Heart left ventricle (tissue), 16 donors: ENCODE measurements at places on chromosomes 2 and 18. TPM values are rescaled to one million over a fixed set of nuclear protein-coding genes. Genes with fewer than 3 reads are reported as not detected.
A peak's percentile ranks its signal among the peaks of the same experiment; 100 is the strongest.

DNA sequence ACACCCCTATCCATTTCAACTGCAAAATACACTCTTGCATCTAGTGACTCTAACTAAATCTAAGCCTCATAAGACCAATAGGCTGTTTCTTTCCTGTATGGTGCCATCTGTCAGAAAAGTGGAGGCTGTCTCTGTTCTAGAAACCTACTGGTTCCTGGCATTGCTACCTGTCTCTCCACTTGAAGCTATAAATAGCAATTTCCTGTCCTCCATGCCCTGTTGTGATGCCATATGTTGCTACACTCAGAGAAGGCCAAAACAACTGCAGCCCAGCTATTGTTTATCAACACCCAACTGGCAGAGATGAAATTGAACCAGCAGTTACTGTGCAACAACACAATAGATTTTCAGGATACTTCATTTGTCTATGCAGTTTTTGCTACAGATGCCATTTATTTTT, 1355.1 kb upstream of the SLC39A10 start:
- no peak for DNase-seq

DNA sequence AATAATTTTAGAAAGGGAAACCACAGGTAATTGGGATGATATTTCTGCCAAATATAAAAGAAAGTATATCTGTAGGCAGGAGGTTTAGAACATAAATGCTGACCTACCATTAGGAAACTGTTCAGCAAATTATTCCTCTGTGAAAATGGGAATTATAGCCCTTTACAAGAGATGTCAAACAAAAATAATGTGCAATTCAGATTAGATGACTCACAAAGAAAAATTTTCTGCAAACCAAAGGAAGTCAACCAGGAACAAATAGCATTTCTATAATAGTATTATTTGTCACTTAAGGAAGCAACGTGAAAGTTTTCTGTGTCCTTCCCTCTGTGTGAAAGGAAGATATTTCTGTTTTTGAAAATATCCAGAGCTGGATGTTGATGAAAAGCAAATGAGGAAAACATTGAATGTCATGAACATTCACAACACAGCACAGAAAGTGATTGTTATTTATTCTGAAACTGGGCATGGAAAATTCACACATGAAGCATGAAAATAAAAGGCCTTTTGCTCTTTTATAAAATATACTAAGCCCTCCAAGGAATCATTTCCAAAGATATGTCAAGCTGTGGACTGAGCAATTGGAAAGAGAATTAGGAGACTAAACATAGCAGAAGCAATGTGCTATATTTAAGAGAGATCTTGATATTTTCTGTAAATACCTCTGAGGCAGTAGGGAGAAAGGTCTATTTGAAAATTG, 57.9 kb upstream of the SPHKAP start:
- DNase-seq = no peak

IL1R1 gene
- polyA plus RNA-seq = 25.7 TPM

GRCh38 chr18:28794459-28795245, 617.7 kb upstream of the CDH2 start:
- no peak for DNase-seq

GRCh38 chr2:191869781-191870180, 22.9 kb upstream of the CAVIN2 start:
- no peak for DNase-seq

DNA sequence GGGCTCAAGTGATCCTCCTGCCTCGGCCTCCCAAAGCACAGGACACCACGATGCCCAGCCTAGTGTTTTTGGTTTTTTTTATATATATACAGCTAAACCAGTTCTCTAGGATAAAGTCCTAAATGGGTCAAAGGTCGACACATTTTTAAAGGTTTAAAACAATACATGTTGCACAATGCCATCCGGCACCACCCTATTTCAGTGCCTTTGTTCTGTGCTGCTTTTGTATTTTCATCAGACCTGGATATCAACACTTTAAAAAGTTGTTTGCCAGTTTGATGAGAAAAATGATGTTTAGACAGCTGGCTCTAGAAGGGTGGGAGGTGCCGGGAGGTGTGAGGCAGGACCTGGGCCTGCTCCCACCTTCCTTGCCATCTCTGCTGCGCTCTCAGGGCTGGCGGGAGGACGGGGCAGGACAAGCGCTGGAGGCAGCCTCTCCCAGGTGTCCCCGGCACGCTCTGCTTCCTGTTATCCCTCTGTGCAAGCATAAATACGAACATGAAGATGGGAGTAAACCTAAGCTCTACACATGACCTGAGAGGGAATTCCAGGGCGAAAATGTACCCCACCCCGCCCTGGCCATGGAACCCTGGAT, 103.7 kb downstream of the HS6ST1 start:
- DNase-seq = no peak

C2orf66 gene
- polyA plus RNA-seq = not detected

AFF3 gene
- polyA plus RNA-seq = 3.2 TPM

APOB gene
- 2.3 TPM for polyA plus RNA-seq

SP9 gene
- not detected for polyA plus RNA-seq

GCG gene
- not detected for polyA plus RNA-seq

DNA sequence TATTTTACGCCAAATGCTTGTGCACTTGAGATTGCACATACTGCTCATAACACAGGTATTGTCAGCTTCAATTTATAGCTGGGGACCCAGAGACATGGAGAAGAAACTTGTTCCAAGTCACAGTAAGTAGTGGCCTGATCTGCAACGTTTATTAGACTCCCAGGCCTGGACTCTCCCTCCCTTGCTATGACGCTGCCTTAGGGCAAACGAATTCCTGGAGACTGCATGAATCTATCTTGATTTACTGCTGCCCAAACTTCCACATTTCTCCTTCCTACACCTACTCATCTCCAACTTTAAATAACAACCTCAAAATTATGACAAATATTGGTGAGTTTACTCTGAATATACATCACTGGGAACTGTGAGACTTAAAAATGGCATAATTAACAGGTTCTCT, 145.1 kb upstream of the CCDC195 start:
- no peak for DNase-seq

DNA sequence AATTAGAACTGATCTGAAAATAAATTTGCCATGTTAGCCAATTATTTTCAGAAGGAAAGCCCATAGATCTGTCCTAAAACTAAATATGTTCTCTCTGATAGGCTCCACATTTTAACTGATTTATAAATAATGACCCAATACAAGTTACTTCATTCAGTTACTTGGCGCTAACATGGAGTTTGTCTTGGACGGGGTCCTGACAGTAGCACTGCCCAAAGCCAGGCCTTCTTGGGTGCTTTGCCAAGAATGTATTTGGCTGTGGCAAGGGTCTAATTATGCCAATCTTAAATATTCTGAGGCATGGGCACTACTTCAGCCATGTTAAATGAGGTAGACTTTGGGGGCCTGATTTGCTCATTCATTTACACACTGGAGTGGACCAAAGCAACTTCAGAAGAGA, 135.0 kb upstream of the PKDCC start:
- no peak for DNase-seq

RGPD3 gene
- 0.04 TPM for polyA plus RNA-seq

DNA sequence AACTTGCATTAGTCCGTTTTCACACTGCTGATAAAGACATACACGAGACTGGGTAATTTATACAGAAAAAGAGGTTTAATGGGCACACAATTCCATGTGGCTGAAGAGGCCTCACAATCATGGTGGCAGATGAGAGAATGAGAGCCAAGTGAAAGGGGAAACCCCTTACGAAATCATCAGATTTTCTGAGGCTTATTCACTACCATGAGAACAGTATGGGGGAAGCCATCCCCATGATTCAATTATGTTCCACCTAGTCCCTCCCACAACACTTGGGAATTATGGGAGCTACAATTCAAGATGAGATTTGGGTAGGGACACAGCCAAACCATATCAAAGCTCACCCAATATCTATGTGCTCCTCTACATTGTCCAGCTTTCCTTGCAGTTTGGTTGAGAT, 16.0 kb upstream of the SERPINE2 start:
- DNase-seq = no peak

GRCh38 chr2:5064687-5065086, 627.5 kb upstream of the SOX11 start:
- DNase-seq = no peak

DNA sequence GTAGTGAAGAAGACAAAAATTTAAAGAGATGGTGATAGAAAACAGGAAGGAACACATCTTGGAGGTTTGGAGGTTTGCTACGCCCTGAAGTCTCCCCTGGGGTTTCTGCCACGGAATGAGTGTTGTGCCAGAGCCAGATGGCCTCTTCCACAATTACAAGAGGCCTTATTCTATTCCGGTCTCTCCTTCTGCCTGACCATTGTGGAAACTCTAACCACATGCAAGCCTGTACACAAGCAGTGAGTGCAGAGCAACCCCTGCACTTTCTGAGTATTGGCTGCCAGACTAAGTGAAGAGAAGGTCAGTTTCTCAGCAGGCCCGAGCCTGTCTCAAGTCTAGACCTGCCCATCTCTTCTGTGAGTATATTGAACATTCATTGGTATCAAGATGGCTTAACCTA, 22.7 kb upstream of the MYO1B start:
- DNase-seq = peak; percentile 49

- DNase-seq = no peak
Observed at GRCh38 chr2:230589497-230590015, 123.1 kb upstream of the CAB39 start.

DNA sequence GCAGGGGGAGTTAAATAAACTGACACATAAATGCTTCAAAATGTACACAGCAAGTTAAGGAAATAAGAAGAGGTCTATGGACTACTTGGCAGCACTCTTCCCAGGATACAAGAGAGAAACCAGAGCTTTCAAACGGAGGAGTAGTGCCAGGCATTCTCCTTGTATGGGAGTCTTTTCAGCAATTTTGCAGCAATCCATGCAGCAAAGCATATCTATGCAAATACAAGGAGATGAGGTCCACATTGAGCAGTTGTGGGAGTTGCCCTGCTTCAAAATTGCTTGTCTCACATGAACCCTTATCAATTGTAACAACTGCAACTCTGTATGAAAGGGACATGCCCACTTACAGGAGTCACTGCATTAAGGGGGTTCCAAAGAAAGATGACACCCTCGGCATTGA, 37.8 kb downstream of the SCN9A start:
- DNase-seq = no peak

ERICH2 gene
- 0.22 TPM for polyA plus RNA-seq

TMEM198 gene
- polyA plus RNA-seq = 2.2 TPM

DRC1 gene
- polyA plus RNA-seq = not detected

DNA sequence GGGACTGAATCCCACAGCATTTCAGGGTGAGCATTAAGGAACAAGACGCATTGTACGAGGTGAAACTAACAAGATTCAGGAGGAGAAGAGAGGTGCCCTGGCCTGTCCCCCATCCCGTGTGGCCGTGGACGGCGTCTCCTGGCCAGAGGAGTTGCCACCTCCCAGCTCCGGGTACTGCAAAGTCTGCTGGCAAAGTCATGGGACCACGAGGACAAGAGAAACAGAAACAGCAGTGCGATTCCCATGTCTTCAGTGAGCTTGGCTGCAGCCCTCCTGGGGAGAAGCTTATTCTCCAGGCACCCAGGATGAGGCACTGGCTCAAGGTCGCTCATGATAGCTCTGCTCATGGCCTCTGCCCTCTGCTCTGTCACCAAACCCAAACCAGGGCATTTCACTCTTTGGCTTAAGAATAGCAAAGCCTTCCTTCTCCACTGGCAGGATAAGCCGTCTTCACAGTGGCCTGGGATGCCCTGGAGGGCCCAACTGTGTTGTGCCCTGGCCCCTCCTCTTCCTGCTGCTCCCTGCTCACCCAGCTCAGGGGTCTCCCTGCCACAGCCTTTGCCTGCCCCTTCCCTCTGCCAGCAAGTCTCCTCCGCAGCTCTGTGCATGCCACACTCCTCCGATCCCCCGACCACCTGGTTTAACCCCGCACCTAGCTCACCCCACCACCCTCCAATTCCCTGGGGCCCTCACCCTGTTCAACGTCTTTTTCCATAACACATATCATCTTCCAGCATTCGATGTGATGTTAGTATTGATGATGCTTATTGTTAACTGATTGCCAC, 144.8 kb downstream of the PXDN start:
- DNase-seq = no peak

GRCh38 chr18:74534981-74535649, 815 bp downstream of the CNDP1 start:
- DNase-seq = no peak

NT5C1B gene
- polyA plus RNA-seq = not detected

DNA sequence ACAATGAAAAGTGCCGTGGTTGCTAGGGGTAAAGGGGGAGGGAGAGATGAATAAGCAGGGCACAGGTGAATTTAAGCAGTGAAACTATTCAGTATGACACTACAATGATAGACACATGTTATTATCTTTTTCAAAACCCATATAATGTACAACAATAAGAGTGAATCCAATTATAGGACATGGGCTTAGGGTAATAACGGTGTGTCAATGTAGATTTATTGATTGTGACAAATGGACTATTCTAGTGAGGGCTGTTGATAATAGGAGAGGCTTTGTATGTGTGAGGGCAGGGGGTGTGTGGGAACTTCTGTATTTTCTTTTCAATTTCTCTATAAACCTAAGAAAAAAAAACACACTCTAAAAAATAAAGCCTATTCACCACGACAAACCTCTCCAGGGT, 223.8 kb downstream of the RIT2 start:
- DNase-seq = no peak

DNA sequence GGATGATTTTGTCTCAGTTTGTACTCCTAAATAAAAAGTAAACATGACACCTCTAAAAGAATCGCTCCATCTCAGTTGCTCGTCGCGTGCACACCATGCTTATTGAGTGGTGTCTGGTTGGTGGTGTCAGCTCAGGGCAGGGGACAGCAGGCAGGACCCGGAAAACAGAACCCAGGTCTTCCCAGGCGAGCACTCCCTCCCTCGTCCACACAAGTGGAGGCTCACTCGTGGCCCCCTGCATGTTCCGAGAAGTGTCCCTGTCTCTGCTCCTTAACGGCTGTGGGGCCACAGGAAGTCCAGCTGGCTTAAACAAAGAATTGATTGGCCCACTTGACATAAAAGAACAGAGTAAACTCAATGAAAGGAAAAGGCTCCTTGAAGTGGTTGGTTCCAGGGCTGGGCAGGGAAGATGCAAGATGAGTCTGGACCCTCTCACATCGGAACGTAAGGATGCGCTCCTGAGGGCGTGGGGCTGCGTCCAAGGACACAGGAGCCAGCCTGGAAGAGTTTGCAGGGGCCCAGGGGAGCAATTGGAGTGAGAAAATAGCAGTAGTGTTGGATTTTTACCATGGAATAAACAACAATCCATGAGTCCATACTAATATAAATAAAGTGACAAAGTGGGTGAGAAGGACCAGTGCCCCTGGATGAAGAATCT, 13.1 kb upstream of the CNDP1 start:
- no peak for DNase-seq

GRCh38 chr2:174738841-174739240, 25.4 kb downstream of the CHRNA1 start:
- no peak for DNase-seq

DNA sequence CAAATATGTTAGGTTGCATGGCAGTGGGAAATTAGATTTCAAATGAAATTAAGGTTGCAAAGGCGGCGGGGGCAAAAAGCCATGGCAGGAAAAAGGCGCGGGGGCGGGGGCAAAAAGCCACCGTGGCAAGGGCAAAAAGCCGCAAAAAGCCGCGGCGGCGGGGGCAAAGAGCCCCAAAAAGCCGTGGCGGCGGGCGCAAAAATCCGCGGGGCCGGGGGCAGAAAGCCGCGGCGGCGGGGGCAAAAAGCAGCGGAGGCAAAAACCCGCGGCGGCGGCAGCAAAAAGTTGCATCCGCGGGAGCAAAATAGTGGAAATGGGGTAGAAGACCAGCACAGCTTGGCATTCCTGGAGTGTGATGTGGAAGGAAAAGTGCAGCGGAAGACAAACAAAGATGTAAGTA, 417.1 kb downstream of the ANKRD30B start:
- peak; percentile 42 for DNase-seq

RTP5 gene
- not detected for polyA plus RNA-seq
